ENCODE measurements at places on chromosomes 16 and 17. TPM values are rescaled to one million over a fixed set of nuclear protein-coding genes. Genes with fewer than 3 reads are reported as not detected.

RASD1 gene
- total RNA-seq, result 3.2 TPM

PIK3R6 gene
- 2.8 TPM for total RNA-seq

LRRC46 gene
- total RNA-seq, result 2.4 TPM

CHST4 gene
- total RNA-seq, result not detected

KRTAP9-3 gene
- not detected for total RNA-seq

DNA sequence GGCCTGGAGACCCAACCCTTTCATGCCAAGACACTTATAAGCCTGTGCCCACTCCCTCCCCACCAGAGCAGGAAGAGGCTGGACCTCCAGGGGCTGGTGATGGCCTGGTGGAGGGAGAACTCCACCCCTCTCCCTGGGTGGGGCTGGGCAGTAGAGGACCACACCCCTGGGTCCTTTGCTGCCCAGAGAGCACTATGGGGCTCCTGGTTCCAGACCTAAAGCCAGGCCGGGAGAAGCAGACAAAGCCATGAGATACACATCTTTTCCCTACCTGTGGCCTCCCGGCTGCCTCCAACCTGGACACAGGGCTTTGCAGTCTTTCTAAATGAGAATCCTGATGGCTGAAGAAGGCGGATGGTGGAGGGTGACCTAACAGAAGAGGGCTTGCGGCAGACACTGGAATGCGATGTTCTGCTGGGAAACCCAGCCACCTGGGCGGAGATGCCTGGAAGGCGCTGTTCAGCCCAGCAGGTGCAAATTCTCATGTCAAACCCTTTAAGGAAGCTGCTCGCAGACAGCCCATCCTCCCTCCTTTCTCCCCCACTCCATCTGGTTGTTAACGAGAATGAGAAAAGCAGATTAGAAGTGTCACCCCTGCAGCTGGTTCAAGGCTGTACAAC lies 43.9 kb upstream of the KIFC3 start:
- no peak for DNase-seq

DNA sequence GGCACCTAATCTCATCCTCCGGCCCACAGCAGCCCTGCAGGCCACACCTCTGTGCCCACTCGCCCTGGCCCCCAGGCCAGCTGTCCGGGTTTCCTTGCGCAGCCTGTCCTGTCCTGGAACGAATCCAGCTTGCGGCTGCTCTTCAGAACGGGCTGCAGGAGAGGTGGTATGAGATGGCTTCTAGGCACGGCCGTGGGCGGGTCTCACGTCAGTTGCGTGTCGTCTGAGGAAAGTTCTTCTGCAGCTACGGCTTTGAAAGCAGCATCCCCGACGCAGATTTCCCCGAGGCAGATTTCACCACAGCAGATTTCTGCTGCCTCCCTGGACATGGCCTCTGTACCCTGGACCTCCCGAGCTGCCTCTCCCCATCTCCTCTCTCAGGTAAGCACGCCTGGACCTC lies 18.2 kb downstream of the GALNS start:
- no peak for DNase-seq

DNA sequence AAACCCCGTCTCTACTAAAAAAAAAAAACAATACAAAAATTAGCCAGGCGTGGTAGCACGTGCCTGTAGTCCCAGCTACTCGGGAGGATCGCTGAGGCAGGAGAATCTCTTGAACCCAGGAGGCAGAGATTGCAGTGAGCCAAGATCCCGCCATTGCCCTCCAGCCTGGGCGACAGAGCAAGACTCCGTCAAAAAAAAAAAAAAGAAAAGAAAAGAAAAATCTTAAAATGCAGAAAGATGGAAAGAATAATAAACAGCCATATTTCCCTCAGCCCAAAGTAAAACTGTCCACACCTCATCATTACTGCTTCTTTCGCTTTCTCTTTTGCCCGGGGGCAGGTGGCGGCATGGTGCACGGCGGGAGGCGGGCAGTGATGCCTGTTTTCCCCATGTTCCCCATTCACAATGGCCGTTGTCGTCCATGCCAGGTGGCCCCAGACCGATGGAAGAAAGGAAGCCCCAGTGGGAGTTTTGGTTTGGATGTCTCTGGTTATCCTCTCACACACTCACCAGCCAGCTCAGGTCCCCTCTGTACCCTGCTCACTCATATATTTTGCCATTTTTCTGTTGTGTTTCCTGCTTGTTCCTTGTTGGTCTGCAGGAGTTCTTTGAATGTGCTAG lies 37.0 kb upstream of the PEMT start:
- peak; percentile 63 for DNase-seq

GRCh38 chr17:5630434-5630833 lies 46.1 kb upstream of the NLRP1 start:
- DNase-seq, result no peak

DNA sequence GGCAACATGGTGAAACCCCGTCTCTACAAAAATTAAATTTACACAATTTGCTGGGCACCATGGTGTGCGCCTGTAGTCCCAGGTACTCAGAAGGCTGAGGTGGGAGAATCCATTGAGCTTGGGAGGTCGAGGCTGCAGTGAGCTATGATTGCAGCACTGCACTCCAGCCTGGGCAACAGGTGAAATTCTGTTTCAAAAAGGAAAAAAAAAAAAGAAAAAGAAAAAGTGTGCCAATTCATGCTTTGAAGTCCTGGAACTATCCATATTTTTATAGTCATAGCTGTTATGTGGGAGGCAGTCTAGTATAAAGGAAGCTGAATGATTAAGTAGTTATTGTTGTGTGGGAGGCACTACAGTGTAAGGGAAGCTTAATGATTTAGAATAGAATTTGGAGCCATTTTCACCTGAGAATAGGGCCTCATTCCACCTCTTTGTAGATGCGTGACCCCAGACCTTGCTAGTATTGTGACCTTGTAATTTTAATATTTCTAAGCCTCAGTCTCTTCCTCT lies 31.6 kb downstream of the IQCK start:
- no peak for DNase-seq

- DNase-seq, result no peak
Observed at GRCh38 chr17:8138374-8138671, 13.9 kb downstream of the PER1 start.

DNA sequence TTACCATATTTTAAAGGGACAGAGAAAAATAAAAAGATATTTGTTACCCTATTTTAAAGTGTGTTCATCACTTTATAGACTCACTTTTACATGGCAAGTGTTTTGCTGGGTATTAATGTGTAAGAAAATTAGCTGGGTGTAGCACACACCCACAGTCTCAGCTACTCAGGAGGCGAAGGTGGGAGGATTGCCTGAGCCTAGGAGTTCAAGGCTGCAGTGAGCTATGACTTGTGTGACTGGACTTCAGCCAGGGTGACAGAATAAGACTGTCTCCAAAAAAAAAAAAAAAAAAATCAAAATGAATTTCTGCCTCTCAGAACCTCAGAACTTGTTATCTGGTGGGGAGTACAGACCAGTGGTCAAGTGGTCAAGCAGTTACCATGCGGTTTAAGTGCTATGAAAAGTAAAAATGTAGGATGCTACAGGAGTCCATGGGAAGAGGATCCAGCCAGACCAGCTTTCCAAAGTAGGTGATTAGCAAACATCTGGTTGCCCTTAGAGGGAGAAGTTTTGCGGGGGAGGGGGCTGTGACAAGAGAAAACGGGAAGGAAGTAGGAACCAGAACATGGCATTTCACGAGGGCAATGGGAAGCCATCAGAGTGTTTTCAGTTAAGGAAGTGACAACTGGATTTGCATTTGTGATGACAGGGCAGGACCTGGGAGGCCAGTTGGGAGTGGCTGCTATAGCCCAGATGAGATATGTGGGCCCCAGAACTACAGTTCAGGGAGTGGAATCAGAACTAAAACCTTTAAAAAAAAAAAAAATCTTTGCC lies 13.9 kb downstream of the CNEP1R1 start:
- DNase-seq, result peak; percentile 22

DNA sequence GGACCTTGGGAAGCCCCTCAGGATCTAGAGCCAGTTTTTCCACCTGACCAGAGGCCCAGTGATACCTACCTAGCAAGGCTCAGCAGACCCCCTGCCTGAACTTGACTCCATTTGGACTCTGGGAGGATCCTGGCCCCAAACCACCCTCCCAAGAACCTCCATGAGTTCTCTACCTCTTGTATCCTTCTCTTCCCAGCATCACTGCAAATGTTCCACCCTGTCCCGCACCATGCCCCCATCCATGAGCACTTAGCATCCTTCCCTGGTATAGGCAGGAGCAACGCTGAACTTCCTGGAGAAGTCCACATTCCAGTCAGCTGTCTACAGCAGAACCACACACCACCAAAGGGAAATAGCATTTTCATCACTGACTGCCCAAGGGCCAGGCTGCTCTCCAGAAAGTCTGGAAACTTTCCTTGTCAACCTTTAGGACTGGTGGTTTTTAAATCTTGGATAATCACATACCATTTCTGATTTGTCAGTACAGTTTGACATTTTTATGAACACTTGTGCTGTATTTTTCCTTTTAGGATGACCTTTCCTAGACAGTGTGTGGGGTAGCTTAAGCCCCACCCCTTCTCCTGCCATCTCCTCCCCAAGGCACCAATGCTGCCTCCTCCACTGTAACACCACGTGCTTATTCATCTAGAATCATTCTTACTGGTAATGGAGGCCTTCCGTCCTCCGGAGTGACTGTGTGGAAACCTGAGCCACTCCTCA lies 13.9 kb downstream of the EIF4A3 start:
- DNase-seq, result no peak

GRCh38 chr17:12429116-12429515 lies 236.6 kb upstream of the MYOCD start:
- no peak for DNase-seq

DNA sequence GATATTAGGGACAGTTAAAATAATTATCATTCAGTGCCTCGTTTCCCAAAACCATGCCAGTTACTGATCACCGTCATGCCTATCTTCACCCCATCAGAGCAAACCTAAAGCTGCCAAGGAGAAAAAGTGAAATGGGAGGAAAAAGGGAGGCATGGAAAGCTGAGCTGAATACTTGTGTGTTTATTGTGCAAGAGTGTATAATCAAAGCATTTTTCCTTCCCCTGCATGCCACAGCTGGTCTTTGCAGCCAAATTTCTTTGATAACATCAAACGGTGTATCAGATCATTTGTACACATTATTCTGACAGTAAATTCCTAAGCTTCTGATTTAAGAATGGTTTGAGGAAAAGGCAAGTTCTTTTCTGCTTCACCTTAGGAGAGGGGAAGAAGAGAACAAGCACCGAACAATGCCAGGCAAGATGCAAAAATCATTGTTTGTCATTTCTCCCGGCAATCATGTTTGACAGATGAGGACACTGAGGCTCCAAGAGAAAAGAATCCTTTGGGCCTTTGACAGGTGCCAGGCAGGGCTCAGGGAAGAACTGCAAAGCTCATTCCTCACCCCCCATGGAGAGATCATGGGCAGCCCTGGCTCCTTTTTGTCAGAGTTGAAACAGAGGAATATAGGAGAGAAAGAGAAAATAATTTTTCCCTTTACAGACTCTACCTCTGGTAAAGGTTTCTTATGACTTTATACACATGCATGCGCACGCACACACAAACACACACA lies 51.4 kb upstream of the ARHGAP44 start:
- no peak for DNase-seq

- no peak for DNase-seq
Observed at GRCh38 chr16:59126486-59126885, 392.4 kb upstream of the GOT2 start.

DNA sequence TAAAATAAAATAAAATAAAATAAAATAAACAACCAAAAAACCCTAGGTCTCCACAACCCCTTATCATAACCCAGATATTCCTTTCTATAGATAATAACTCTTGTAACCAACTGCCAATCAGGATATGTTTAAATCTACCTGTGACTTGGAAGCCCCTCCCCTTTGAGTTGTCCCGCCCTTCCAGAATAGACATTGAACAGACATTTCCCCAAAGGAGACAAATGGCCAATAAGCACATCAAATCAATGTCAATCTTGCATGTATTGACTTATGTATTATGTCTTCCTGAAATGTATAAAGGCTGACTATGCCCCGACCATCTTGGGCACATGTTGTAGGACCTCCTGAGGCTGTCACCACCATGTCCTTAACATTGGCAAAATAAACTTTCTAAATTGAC lies 1.5 kb upstream of the MAPK7 start:
- no peak for DNase-seq

DNA sequence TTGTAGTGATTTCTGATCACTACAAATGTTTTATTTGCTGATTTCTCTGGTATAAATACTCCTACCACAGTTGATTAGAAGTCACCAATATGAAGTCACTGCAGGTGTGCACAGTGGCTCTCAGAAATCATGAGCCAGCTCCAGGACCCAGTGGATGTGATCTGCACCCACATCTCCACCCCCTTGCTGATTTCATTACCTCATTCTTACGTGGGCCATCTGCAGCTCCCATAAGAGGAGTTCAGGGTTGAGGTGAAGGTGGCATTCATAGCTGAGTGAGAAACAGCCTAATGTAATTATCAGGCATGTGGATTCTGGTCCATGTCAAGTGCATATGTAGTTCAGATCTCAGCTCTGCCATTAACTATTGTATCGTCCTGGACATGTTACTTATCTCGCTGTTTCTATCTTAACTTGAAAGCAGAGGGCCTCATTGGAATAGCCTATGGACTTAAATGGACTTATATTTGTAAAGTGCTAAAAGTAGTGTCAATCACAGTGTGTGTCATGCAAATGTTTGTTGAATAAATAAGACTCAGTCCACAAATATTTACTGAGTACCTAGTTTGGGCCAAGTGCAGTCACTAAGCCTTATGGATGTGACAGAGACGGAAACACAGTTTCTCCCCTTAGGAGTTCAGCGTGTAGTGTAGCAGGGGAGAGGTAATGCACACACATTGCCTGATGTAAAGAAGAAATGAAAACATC lies 40.7 kb upstream of the ZKSCAN2 start:
- DNase-seq, result no peak

DNA sequence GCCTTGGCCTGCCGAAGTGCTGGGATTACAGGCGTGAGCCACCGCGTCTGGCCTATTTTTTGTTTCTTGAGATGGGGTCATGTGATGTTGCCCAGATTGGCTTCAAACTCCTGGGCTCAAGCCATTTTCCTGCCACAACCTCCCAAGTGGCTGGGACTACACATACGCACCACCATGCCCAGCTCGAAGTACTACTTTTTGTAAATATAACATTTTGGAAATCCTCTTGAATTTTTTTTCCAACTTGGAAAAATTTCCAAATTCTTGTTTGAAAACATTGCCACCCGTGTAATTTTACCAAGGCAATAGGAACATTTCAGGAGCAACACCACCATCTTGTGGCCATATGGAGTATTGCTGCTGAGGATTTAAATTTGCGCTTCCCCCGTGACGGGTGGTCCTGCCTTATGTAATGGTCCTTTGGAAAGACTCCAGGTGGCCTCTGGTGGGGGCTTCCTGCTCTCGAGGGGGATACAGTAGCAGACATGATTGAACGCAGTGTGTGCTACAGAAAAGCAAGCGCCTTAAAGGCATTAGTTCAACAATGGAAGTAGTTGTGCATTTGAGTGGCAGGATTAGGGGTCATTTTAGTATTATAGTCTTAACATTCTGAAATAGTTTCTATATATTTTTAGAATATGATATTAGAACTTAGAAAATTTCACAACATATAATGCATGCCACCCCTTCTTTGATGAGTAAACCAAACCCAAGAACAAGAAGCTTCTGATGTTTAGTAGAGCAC lies 8.0 kb downstream of the FLYWCH1 start:
- peak; percentile 80 for DNase-seq

All from B cell (primary cell).